ENCODE measurements at places on chromosomes 13 and 19.
A peak's percentile ranks its signal among the peaks of the same experiment; 100 is the strongest.

- H3K36me3 ChIP-seq: peaks cover 4% of the 10 kb centered on the region
- H3K27me3 ChIP-seq: no peaks in the 10 kb centered on the region
- no peak overlapping the region for H3K4me3 ChIP-seq
- DNase-seq: no peak
Observed at GRCh38 chr13:22210134-22210930, 539.5 kb downstream of the FGF9 start.

DNA sequence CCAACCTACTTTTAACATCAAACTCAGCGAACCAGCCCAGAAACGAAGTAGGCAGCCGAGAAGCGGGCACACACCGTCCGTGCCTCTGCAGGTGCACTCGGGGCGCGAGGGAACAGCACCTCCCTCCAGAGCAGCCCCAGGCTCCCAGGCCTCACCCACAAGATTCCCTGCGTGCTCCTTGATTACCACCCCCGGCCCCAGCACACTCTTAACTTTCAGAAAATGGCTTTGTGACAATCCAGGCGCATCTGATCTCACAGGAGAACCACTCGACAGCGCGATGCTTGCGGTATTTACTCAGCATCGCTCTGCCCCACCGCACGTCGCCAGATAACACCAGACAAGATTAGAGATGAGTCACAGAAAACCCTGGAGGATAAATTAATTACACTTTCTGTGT is 134.9 kb upstream of the SPACA7 start:
- H3K27me3 ChIP-seq: peaks cover 41% of the 10 kb centered on the region
- no peaks in the 10 kb centered on the region for H3K36me3 ChIP-seq
- H3K4me1 ChIP-seq: peaks cover 4% of the 10 kb centered on the region
- no peak overlapping the region for H3K27ac ChIP-seq

DNA sequence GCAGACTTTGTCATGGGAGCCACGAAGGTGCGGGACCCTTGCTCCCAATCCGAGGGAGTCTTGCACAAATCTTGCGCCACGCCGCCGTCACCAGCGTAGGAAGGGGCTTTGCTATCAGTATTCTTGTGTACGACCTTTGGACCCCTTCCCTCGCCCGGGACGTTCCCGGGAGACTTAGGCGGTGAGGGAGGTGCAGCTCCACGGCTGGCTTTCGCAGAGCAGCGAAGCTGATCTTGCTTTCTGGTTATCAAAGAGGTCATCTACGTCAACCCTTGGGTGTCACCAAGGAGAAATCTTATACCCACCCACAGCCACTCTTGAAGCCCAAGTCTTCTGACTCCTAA is 583 bp downstream of the TECR start:
- DNase-seq: peak; percentile 33
- peak overlapping the region; percentile 96 for H3K27ac ChIP-seq
- H3K27me3 ChIP-seq: no peaks in the 10 kb centered on the region
- no peaks in the 10 kb centered on the region for H3K36me3 ChIP-seq
- peaks cover 18% of the 10 kb centered on the region for H3K4me1 ChIP-seq
- peak overlapping the region; percentile 97 for H3K4me3 ChIP-seq

GRCh38 chr13:83377491-83377890 is 504.8 kb downstream of the SLITRK1 start:
- H3K27me3 ChIP-seq: no peaks in the 10 kb centered on the region
- DNase-seq: no peak
- no peak overlapping the region for H3K27ac ChIP-seq
- no peaks in the 10 kb centered on the region for H3K36me3 ChIP-seq
- no peaks in the 10 kb centered on the region for H3K4me1 ChIP-seq
- no peak overlapping the region for H3K4me3 ChIP-seq

DNA sequence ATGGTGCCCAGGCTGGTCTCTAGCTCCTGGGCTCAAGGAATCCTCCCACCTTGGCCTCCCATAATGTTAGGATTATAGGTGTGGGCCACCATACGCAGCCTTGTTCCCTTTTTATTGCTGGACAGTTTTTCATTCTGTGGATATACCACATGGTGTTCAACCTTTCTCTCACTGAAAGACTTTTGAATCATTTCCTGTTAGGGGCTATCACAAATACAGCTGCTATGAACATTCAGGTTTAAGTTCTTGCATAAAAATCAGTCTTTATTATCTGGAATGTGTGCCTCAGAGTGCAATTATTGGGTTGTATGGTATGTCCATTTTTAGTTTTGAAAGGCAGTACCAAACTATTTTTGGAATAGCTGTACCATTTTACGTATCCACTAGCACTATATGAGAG is 647.2 kb downstream of the LIG4 start:
- H3K4me1 ChIP-seq: no peaks in the 10 kb centered on the region
- H3K4me3 ChIP-seq: no peak overlapping the region
- no peak overlapping the region for H3K27ac ChIP-seq
- no peaks in the 10 kb centered on the region for H3K27me3 ChIP-seq

- H3K27ac ChIP-seq: no peak overlapping the region
- DNase-seq: no peak
- no peaks in the 10 kb centered on the region for H3K4me1 ChIP-seq
- H3K27me3 ChIP-seq: no peaks in the 10 kb centered on the region
- no peaks in the 10 kb centered on the region for H3K36me3 ChIP-seq
Observed at GRCh38 chr13:92500192-92500591, 726.4 kb upstream of the GPC6 start.

DNA sequence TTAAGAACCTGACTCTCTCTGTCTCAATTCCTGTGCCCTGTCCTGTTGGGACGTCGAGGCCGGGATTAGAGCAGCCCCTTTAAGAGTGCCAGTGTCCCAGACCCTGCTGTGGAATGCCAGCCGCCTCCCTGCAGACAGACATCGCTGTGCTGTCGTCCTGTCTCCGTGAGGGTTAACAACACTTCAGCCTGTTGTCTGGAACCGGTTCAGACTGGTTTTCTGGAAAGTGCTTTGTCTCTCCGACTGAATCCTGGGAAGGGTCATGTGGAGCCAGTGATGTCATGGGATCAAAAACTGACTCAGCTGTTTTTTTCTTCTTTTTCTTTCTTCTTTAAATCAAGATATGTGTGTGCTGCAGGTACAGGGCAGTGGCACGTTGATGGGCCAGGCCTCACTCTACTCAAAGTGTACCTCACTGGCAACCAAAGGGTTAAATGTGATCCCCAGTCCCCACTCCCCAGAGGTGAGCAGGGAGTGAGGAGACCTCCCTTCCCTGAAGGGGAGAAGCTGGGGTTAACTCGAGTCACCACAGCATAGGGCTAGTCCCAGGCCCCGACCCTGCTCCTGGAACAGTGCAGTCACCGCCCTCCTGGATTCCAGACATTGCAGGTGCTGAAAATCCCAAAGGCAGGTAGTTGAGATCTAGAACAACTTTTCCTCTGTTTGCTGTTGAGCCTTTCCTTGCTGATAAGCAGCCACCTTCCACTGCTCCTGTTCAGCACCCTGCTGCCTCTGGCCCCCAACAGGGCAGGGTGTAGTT is 50.8 kb downstream of the TSSK6 start:
- peaks cover 15% of the 10 kb centered on the region for H3K36me3 ChIP-seq
- DNase-seq: no peak
- peak overlapping the region; percentile 21 for H3K4me3 ChIP-seq
- H3K27ac ChIP-seq: peak overlapping the region; percentile 99
- H3K4me1 ChIP-seq: peaks cover 53% of the 10 kb centered on the region

DNA sequence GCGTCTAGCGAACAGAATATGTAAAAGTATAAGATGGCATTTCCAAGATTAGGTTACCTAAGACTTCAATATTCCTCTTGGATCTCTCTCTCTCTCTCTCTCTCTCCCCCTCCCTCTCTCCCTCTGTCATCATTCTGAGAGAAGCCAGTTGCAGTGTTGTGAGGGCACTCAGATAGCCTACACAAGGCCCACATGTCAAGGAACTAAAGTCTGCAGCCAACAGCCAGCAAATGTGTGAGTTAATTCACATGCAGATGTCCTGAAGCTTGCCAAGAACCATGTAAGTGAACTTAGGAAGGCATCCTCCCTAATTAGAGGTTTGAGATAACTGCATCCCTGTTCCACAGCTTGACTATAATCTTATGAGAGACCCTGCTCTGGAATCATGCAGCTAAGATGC is 822.9 kb upstream of the PRR20A start:
- H3K4me1 ChIP-seq: no peaks in the 10 kb centered on the region
- H3K36me3 ChIP-seq: no peaks in the 10 kb centered on the region
- H3K27ac ChIP-seq: no peak overlapping the region

DNA sequence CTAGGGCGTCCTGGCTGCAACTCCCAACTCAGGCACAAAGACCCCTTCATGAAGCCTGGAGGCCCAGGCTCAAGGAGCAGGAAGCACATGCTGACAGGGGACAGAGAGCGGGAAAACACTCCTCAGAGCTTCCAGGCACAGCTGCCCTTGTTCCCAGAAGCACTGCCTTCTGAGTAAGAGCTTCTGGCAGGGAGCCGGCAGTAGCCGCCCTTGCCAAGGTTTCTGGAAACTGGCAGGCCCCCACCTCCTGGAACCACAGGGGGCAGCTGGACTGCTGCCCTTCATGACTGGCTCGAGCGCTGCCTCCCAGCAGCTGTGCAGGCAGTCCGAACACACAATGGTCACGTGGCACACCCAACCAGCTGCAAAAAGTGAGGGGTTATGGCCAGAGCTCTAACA is 33.6 kb upstream of the EPHX3 start:
- H3K4me1 ChIP-seq: peaks cover 28% of the 10 kb centered on the region
- H3K27ac ChIP-seq: no peak overlapping the region
- H3K27me3 ChIP-seq: no peaks in the 10 kb centered on the region
- no peak overlapping the region for H3K4me3 ChIP-seq

DNA sequence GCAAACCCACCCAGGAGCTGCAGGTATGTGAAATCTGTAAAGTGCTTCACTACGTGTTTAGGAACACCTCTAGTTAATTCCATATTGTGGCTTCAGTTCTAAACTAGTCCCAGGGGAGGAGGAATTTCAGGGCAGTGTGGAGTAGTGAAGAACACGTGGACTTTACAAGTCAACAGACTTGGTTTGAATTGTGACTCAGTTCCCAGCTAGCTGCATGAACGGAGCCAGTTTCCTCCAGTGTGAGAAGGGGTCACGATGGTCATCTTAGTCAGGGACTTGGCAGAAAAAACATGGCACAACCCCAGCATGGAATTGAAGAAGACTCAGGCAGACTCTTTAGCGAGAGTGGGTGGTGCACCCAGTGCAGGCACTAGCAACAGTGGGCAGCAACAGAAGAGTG is 175.7 kb upstream of the UBL3 start:
- H3K36me3 ChIP-seq: no peaks in the 10 kb centered on the region
- no peaks in the 10 kb centered on the region for H3K4me1 ChIP-seq
- H3K4me3 ChIP-seq: no peak overlapping the region
- no peak for DNase-seq
- H3K27me3 ChIP-seq: no peaks in the 10 kb centered on the region
- no peak overlapping the region for H3K27ac ChIP-seq

DNA sequence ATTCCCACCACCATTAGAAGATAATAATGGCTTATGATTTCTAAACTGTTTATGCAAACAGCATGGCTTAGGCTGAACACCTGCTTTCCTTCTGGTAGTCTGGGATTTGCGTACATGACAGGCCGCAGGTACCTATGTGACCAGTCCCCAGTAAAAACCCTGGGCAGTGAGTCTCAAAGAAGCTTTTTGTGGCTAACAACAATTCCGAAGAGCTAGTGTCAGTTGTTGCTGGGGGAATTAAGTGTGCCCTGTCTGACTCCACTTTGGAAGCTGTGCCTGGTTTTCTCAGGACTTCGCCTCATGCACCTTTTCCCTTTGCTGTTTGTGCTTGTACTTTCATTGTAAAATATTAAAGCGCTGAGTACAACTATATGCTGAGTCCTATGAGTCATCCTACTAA is 250.2 kb upstream of the MIR17HG start:
- H3K27ac ChIP-seq: no peak overlapping the region
- H3K27me3 ChIP-seq: no peaks in the 10 kb centered on the region
- H3K4me3 ChIP-seq: no peak overlapping the region
- no peaks in the 10 kb centered on the region for H3K4me1 ChIP-seq
- no peaks in the 10 kb centered on the region for H3K36me3 ChIP-seq
- DNase-seq: no peak

- no peaks in the 10 kb centered on the region for H3K27me3 ChIP-seq
- H3K4me1 ChIP-seq: peaks cover 30% of the 10 kb centered on the region
- DNase-seq: no peak
- peak overlapping the region; percentile 95 for H3K4me3 ChIP-seq
- H3K27ac ChIP-seq: peak overlapping the region; percentile 96
- peaks cover 6% of the 10 kb centered on the region for H3K36me3 ChIP-seq
Observed at GRCh38 chr19:51687791-51688670, 5.1 kb upstream of the SPACA6 start.

GRCh38 chr13:98214707-98215106 is 37.6 kb upstream of the RNF113B start:
- H3K4me1 ChIP-seq: no peaks in the 10 kb centered on the region
- H3K27ac ChIP-seq: no peak overlapping the region
- peaks cover 26% of the 10 kb centered on the region for H3K27me3 ChIP-seq
- no peaks in the 10 kb centered on the region for H3K36me3 ChIP-seq
